ENCODE measurements at places on chromosomes 12 and 14.

DNA sequence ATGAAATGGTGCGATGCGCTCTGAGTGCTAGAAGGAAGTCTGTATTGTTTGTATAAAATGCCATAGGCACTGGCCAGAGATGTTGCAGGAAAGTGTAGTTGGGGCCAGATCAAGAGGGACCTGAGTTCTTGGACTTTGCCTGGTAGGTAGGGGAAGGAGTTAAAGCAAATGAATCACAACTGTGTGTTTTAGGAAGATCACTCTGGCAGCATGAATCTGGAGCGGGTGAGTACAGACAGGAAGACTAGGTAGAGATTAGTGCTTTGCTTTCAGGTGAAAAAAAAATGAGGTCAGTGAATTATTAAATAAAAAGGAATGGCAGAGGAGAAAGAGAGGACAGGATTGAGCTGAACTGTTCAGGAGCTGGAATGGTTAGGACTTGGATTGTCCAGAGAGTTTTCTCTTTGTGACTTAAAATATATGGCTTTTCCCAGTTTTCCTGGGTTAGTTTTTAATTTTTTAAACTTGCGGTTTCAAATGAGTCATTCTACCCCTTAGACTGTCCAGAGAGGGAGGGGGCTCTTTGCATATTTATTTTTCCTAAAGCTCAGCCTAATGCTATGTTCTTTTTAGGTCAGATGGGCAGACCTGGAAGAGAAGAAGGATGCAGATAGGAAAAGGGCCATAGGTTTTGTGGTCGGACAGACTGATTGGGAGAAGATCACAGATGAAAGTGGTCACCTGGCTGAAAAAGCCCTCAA is 41.1 kb downstream of the PROX2 start:
- DNase-seq = no peak

DNA sequence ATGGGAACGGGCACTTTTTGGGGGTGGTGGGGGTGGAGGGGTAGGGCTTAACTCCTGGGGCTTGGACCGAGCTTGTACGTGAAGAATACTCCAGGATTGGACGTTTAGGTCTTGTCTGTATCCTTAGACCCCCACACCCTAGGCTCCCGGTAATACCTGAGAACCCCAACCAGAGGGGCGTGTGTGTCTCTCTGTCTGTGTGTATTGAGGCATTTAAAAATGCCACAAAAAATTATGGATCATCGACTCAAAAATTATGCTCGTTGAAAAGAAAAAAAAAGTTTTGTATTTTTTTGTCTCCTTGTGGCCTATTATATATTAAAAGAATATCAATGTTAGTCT is 459 bp downstream of the PPFIBP1 start:
- DNase-seq = no peak

DNA sequence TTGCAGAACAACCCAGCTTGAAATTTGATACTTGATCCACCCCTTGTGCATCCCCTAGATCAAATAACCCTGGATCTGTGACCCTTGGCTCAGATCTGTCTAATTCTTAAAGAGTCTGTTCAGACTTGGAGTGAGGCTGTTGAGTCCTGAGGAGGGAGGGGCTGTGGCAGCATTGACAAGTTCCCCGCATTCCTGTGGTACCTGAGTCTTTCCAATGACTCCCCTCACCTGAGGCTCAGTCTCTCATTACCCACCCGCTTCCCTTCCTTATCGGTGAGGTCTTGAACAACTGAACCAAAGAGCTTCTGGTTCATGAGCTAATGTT is 16.1 kb upstream of the HDAC7 start:
- no peak for DNase-seq

GRCh38 chr14:20499108-20499507 is 6.2 kb upstream of the RNASE10 start:
- DNase-seq = no peak

GRCh38 chr12:109753054-109753401 is 39.4 kb downstream of the FAM222A start:
- no peak for DNase-seq

DNA sequence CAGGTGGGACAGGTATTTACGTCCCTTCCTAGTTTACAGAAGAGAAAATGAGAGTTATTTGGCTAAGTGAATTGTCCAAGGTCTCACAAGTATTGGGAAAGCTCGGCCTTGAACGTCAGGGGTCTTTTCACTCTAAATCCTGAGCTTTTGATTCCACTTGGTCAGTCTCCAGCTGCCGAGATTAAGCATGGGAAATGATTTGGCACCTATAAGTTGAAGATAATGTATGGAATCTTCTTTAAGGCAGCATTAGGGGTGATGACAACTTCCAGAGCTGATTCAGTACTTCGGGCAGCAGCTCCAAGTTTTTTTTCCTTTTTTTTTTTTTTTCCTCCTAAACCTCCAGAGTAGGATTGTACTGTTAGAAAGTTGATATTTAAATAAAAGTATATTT is 722 bp downstream of the FAM234B start:
- no peak for DNase-seq

DNA sequence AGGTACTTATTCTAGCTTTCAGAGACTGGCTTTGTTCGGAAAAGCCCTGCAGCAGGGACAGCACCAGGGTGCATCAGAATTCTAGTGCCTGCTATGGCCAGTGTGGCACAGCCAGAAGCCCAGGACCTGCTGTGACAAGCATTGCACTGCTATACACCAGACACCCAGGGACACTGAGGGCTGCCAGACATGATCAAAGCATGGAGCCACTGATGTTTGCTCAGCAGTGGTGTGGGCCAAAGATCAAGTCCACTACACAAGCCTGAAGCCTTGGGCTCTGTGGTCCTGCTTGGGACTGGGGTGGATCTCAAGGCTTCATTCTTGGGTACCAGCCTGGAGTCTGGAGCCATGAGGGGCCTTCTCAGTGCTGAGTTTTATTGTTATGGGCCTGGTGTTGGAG is 36.1 kb upstream of the CDKN3 start:
- DNase-seq = no peak

GRCh38 chr14:23068789-23069412 is 11.6 kb upstream of the CDH24 start:
- peak; percentile 50 for DNase-seq

DNA sequence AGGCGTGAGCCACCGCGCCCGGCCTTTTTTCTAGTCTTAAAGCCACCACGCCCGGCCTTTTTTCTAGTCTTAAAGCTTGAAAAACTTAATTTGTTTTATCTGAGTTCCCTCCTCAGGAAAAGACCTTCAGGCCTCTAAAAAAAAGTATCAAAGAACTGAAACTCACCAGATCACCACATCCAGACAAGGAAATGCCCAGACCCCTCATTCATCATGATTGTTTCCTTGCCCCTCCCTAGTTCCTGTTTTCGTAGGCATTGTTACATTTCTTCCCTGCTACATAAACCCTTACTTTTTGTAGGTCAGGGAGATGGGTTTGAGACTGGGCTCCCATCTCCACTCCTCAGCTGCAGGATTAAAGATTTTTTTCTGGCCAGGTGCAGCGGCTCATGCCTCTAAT is 21.1 kb upstream of the VWF start:
- no peak for DNase-seq

- DNase-seq = no peak
Observed at GRCh38 chr12:104109446-104110271, 28.4 kb downstream of the NFYB start.

- no peak for DNase-seq
Observed at GRCh38 chr14:95774265-95775160, 60.6 kb upstream of the TCL1A start.

- DNase-seq = no peak
Observed at GRCh38 chr12:105502426-105502930, 172.0 kb downstream of the C12orf75 start.

DNA sequence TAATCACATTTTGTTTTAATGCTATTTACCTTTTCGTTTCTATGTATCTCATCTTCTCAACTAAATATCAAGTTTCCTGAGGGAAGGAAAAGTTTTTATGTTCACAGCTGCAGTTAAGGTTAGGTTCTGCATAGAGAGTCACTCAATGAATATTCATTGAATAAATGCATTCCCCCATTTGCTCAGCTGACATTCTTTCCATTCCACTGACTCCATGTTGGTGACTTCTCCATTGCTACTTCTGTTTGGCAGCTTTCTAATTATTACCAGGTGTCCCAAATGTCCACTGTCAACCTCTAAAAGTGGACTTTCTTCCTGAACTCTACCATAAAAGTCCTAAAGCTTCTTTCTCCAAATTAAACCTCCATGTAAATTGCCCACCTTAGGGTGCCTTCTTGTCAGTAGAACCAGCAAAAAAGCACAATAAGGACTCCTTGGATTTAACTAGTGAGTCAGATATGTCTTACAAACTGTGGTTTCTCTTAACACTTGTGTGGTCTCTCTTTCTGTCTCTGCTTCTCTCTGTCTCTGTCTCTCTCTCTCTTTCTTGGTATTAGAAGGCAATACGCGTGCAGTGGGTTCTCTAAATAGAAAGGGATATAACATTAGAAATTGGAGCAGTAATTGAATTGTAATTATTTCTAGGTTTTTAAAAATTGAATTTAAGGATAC is 85.9 kb downstream of the TMEM117 start:
- no peak for DNase-seq

DNA sequence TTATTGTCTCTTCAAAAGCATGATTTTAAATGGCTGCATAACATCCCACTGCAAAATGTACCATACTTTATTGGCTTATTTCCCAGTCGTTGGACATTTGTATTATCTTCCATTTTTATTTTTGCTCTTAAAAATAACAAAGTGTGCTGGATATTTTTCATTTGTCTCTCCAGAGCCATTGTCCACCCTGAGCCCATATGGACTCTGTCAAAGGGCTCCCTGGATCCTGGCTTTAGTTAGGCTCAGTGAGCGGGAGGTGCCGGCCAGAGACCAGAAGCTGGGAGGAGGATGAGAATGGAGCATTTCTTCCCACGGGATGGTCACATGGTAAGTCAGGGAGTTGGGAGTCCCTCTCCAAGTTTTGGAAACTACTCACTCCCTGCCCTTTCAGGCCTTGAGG is 296.9 kb downstream of the NUAK1 start:
- no peak for DNase-seq

DNA sequence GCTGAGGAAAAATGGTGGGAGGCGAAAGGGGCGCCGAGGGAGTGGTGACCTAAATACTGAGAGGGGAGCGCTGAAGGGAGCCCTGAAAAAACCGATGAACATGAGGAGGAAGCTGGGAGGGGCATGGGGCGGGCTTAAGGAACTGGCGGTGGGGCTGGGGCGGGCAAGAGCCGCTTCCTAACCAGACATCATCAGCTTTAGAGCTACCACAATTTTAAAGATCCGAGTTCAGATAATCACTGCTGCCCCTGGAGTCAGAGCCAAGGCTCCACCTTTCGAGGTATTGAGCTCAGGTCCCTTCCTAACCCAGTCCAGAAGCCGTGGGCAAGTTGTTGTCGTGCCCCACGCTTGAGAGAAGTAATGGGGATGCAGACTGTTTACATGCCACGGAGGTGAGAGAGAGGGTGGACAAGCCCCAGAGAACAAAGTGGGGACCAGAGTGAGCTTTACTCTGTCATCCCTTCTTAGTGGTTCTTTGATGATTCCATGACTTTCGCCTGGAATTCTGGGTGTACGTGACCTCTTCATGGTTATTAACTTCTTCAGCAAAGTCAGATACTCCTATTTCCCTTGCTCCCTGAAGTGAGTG is 393 bp downstream of the ORMDL2 start:
- DNase-seq = no peak

- DNase-seq = no peak
Observed at GRCh38 chr14:50001999-50002925, 109.4 kb downstream of the ARF6 start.

- no peak for DNase-seq
Observed at GRCh38 chr14:106842687-106843086, 1316.3 kb downstream of the TMEM121 start.

GRCh38 chr12:107844312-107844921 is 69.9 kb downstream of the ASCL4 start:
- DNase-seq = no peak

DNA sequence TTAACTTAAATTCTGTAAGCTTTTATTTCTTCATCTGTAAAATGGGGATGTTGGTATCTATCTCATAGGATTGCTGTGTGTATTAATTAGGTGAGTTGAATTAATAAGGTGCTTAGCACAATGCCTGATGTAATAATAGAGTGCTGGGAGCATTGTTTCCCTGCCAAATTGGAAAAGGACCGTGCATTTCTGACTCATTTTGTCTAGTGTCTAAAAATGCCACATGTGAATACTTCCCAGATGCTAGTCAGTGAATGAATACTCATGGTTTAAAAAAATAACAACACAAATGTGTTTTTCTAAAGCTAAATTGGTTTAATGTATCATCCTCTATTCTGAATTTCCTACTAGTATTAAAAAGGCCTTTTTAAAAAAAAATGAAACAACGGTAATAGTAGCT is 45.4 kb upstream of the NEDD1 start:
- DNase-seq = no peak

DNA sequence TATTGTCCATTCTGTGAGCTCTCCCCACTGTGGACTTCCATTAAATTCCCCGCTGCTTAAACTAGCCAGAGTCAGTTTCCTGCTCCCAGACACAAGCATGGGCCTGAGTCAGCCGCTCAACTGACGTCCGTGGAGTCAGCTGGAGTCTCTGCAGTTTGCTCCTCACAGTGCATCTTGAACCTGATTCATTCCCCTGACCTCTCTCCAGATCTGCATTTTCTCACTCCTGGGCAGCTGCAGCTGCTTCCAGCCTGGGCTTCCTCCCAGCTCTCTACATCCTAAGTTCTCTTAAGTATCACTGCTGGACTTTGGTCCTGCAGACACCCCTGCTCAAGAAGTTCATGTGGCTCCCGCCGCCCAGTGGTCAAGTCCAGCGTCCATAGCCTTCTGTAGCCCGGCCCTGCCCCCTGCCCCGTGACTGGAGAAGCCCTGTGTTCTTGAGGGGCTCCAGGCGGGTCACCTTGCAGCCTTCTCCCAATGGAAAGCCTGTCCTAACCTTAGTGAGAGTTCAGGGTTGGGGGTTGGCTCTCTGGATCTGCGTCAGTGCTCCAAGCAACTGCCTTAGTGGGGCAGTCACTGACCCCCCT is 20.0 kb downstream of the NFKBIA start:
- no peak for DNase-seq

- peak; percentile 83 for DNase-seq
Observed at GRCh38 chr14:103801459-103801858, 45.9 kb downstream of the PPP1R13B start.

GRCh38 chr14:91346838-91347173 is 70.8 kb downstream of the CCDC88C start:
- DNase-seq = no peak

DNA sequence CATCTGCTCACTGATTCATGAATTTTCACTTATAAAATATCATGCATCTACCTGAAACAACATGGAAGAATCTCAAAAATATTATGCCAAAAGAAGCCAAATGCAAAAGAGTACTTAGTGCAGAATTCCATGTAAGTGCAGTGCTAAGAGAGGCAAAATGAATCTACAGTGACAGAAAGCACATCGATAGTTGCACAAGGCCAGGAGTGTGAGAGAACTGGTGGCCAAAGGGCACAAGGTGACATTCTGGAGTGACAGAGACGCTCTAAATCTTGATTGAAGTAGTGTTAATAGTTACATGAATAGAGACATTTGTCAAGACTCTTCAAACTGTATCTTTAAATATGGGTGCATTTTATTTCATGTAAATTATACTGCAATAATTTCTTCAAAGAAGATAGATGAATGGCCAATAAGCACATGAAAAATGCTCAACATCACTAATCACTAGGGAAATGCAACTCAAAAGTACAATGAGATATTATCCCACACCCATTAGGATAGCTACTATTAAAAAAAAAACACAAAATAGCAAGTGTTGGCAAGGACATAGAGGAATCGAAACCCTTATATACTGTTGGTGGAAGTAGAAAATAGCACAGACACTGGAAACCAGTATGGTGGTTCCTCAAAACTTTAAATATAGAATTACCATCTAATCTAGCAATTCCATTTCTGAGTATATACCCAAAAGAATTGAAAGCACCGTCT is 71.7 kb upstream of the KICS2 start:
- no peak for DNase-seq

GRCh38 chr12:49170924-49171323 is 18.0 kb downstream of the TUBA1A start:
- no peak for DNase-seq

- DNase-seq = no peak
Observed at GRCh38 chr12:32600681-32601080, 78.4 kb upstream of the DNM1L start.

Measured in epithelial cell of prostate (primary cell).